ENCODE measurements at places on chromosomes 11 and 22.

- H3K36me3 ChIP-seq = no peaks in the 10 kb centered on the region
- H3K4me3 ChIP-seq = no peak overlapping the region
- no peaks in the 10 kb centered on the region for H3K27me3 ChIP-seq
- H3K27ac ChIP-seq = no peak overlapping the region
Observed at GRCh38 chr22:25942856-25943411, 200.9 kb downstream of the MYO18B start.

- no peak overlapping the region for H3K4me3 ChIP-seq
- DNase-seq = no peak
- no peak overlapping the region for H3K27ac ChIP-seq
- H3K27me3 ChIP-seq = no peaks in the 10 kb centered on the region
Observed at GRCh38 chr11:64834723-64835615, 9.5 kb downstream of the CDC42BPG start.

GRCh38 chr11:125270106-125270505 is 105.6 kb downstream of the PKNOX2 start:
- no peaks in the 10 kb centered on the region for H3K27me3 ChIP-seq
- no peaks in the 10 kb centered on the region for H3K4me1 ChIP-seq
- no peak overlapping the region for H3K4me3 ChIP-seq
- H3K36me3 ChIP-seq = no peaks in the 10 kb centered on the region
- DNase-seq = no peak

- peaks cover 25% of the 10 kb centered on the region for H3K36me3 ChIP-seq
- peak overlapping the region; percentile 6 for H3K4me3 ChIP-seq
- no peaks in the 10 kb centered on the region for H3K27me3 ChIP-seq
- H3K4me1 ChIP-seq = peaks cover 100% of the 10 kb centered on the region
- H3K27ac ChIP-seq = peak overlapping the region; percentile 86
Observed at GRCh38 chr11:75339685-75340409, 11.6 kb downstream of the ARRB1 start.

DNA sequence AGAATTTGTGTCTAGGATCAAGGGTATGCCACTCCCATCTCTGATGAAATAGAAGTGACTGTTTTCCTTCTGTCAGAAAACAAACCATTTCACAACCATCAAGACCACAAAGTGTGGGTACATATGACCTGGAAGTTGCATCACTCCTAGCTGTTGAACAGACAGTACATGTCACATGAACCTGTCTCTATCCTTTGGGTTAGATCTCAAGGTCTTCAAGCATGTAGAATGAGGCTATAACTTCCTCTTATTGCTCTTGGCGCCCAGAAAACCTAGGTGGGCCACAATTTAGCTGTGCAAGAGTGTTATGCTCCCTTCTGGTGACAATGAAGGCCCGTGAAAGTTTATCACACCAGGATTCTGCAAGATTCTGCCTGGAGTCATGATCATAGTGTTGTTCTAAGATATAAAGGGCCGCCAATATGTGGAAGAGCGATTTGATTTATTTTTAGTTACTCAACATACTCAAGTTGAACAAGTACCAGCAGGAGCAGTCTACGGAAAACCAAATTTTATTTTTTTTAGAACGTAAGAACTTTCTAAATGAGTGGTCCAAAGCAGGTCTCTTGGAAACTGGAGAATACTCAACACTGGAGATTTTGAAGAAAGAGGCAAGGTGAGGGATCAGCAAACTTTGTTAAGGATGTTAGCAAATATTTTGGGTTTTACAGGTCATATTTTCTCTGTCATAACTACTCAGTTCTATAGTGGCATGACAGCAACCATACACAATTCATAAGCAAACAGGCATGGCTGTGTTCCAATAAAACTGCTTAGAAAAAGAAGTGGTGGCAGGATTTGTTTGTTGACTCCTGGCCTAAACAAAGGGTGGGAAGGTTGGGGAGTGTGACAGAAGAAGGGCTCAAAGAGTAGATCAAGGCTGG is 101.8 kb downstream of the USP35 start:
- peak overlapping the region; percentile 99 for H3K27ac ChIP-seq
- no peaks in the 10 kb centered on the region for H3K27me3 ChIP-seq
- H3K4me3 ChIP-seq = peak overlapping the region; percentile 60
- peaks cover 5% of the 10 kb centered on the region for H3K36me3 ChIP-seq

DNA sequence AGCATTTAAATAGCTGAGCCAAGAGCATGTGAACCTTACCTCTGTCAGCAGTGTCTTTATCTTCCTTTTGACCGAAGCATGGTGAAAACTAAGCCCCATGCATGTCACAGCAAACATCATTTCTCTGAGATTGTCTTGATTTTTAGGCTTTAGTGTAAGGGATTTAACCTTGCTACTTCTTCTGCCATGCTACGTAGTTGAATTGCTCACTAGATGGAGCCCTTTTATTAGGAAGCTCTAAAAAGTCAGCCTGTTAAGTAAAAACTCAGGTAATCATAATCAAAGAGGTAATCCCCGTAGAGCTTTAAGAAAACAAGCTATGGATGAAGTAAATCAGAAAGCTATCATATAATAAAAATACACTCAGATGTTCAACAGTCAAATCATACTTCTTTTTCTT is 149.5 kb downstream of the PGR start:
- no peaks in the 10 kb centered on the region for H3K27me3 ChIP-seq
- no peaks in the 10 kb centered on the region for H3K36me3 ChIP-seq
- no peak overlapping the region for H3K4me3 ChIP-seq
